Activated naive CD4-positive, alpha-beta T cell treated with anti-CD3 and anti-CD28 coated beads, Interleukin-2, amount 50 U/mL, for 72 hours (primary cell): ENCODE measurements at places on chromosomes 13 and 19.

GRCh38 chr19:34172661-34173192, 423 bp downstream of the LSM14A start:
- peak; percentile 46 for DNase-seq

DNA sequence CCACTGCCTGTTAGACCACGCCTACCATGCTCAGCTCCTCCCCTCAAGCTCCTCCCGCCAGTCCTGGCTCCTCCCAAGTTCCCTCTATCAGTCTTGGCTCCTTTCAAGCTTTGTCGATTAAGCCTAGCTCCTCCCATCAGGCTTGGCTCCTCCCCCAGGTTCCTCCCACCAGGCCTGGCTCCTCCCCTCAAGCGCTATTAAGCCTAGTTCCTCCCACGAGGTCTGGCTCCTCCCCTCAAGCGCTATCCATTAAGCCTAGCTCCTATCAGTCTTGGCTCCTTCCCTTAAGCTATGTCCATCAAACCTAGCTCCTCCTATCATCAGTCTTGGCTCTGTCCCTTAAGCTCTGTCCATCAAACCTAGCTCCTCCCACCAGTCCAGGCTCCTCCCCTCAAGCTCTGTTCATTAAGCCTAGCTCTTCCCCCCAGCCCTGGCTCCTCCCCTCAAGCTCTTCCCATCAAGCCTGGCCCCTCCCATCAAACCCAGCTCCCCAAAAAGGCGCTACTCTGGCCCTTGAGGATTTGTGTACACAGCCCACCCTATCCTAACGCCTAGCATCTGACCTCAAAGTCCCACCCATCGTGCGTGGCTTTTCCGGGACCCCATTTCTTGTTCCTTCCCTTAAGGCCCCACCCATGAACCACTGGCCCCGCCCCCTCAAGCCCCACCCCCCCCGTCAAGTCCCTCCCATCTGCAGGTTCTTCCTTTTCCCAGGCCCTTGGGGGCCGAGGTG, 10.0 kb downstream of the CAMSAP3 start:
- no peak for DNase-seq

DNA sequence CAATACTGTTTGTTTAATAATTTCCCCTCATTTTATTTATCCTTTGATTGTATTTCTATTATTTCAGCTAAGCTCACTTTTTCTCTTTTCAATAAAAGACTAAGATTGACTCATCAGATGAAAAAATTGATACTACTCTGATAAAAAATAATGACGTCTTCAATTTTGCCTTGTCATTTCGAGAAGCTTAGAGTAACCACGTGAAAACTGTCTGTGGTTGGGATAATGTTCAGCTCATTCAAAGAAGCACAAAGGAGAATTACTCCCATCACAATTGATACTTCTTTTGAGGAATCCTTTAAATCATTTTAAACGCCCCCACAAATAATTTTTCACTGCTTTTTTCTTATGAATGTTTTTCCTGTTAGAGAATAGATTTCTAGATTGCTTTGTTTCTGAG, 318.7 kb upstream of the SLITRK1 start:
- no peak for DNase-seq

DNA sequence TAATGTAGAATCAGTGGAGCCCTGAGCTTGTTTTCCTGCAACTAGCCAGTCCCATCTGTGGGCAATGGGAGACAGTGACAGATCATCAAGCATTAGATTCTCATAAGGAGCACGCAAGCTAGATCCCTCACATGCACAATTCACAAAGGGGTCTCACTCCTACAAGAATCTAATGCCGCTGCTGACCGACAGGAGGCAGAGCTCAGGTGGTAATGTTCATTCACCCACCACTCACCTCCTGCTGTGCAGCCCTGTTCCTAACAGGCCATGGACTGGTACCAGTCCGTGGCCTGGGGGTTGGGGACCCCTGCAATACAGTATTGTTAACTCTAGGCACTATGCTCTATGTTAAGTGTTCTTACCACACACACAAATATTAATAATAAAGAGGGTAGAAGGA, 362.8 kb downstream of the RBM26 start:
- DNase-seq, result no peak

DNA sequence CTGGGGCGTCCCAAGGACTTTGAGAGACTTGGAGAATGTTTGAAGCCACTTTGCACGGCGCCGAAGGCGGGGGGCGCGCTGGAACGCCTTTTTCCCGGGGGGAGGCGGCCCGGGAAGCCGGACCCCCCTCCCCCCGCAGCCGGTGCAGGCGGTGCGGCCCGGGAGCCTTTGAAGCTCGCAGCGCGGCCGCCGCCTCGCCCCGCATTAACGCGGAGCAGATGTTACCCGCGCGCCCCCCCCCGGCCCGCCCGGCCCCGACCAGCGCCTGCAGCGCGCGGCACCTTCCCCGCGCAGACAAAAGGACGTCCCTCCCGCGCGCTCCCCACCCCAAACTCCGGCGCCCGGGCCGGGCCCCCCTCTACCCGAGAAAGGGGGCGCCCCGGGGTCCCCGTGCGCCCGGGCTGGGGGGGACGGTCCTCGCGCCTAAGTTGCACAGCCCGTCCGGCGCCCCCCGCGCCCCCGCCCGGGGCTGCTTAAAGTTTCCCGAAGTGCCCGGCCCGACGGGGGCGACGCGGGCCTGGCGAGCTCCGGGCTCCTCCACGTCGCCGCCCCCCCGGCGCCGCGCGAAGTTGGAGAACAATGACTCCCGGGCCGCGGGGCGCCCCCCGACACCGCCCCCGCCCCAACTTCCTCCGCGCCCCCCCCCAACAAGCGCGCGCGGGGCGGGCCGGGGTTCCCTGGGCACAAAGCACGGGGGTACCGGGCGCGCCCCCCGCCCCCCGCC, 685 bp downstream of the TCF3 start:
- no peak for DNase-seq

DNA sequence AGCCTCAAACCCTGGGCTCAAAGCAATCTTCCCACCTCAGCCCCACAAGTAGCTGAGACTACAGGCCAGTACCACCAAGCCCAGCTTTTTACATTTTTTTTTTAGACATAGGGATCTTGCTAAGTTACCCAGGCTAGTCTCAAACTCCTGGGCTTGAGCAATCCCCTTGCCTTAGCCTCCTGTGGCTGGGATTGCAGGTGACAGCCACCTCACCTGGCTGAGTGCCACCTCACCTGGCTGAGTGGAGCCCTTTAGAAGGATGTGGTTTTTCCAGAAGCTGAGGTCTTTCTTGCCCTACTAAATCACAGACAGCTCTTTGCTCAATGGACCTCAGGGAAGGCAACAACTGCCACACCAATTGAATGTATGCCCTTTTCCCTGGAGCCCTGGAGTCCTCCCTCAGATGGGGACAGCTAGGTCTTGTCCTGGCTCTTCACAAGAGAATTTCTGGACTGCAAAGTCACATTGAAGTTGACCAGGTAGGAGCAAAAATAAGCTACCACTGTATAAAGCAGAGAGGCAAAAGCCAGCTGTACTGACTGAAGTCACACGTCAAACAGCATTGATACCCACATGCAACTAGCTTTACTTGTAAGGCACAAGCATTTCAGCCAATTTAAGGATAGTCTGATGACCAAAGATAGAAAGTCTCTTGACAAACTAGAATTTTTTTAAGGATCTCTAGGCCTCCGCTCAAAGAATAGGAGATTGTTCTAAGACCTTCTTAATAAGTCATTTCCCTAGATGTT, 14.0 kb downstream of the PDX1 start:
- no peak for DNase-seq

- no peak for DNase-seq
These were observed 26.2 kb downstream of the ZNF473 start for GRCh38 chr19:50051964-50052363.

- no peak for DNase-seq
These were observed 15.3 kb upstream of the GPR183 start for GRCh38 chr13:99322297-99323103.

DNA sequence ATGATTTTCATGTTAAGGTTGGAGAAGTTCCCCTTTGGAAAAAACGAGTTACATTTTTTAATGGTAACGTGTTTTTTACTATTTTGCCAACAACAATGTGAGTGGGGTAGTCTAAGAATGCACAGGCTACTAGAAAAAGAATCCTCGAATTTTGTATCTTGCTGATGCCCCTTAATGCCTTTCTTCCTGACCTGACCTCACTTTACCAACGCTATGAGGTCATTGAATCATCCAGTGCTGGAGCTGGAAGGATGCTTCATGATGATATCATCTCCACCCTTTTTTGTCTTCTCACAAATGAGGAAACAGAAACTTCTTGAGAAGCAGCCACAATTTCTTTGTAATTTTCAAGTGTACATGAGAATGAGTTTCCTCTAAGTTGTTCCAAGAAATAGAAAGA, 8.2 kb upstream of the UBL3 start:
- no peak for DNase-seq

DNA sequence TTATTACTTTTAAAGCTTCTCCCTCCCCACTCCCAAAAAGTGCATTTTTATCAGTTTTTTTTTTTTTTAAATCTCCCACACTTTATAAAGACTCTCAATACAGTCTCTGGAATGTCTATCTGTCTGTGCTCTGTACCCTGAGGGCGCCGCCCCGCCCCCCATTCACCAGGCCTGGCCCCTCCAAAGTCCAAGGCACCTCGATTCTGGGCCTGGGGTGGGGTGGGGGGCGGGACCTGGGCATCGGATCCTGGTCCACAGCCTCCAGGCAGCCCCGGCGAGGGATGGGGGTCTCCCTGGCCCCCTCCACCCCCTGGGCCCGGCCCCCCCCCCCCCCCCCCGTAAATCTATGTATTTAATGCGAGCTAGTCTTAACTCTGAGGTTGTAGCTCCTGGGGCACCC, 23.3 kb downstream of the ZBTB7A start:
- no peak for DNase-seq

GRCh38 chr13:32660227-32660626, 74.0 kb downstream of the PDS5B start:
- DNase-seq, result no peak

- DNase-seq, result no peak
These were observed 86.7 kb downstream of the FNDC3A start for GRCh38 chr13:49062297-49062896.

GRCh38 chr13:44837250-44837649, 152.0 kb downstream of the NUFIP1 start:
- DNase-seq, result no peak

DNA sequence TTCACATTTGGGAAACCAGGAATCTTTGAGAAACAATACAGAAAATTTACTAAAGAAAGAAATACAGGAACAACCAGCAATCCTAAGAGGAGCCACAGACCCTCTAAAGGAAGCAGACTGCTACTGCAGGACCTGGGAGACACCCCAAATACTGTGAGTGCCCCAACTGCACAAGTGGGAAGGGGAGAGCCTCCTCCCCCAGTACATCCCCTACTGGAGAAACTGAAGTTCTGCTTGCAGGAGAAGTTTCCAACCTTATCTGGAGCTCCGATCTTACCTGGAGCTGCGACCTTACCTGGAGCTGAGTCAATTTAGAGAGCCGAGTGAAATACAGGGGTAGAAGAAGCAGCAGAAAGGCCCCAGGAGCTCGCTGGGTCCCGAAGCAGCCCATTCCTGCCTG, 236.4 kb upstream of the SPRY2 start:
- no peak for DNase-seq

DNA sequence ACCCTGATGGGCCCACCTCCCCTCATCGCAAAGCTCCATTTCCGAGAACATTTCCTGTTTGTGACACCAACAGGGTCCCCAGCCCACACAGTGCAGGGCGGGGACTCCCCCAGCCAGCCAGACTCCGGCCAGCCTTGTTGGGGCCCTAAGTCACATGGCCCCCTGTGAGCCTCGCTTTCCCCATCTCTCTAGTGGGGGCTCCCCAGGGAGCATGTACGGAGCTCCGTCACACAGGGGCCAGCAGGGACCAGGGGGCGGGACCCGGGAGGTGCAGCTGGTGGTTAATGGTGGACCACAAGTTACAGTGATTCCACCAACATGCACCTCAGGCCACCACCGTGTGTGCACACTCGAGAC, 1.7 kb downstream of the TBXA2R start:
- no peak for DNase-seq

GRCh38 chr13:94433055-94433961, 46.2 kb downstream of the DCT start:
- DNase-seq, result no peak

DNA sequence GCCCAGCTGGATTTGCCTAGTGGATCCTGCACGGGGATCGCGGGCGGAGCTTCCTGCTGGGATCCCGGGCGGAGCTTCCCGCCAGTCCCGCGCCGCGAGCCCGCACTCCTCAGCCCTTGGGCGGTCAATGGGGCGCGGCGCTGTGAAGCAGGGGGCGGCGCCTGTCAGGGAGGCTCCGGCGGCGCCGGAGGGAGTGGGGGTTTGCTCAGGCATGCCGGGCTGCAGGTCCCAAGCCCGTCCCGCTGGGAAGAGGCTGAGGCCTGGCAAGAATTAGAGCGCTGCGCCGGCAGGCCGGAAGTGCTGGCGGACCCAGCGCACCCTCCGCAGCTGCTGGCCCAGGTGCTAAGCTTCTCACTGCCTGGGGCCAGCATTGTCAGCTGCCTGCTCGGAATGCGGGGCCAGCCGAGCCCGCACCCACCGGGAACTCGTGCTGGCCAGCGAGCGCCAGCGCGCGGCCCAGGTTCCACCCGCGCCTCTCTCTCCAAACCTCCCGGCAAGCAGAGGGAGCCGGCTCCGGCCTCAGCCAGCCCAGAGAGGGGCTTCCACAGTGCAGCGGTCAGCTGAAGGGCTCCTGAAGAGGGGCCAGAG, 119.6 kb downstream of the PRR20E start:
- no peak for DNase-seq

GRCh38 chr19:39190768-39191167, 6.0 kb upstream of the NCCRP1 start:
- DNase-seq, result no peak

- peak; percentile 28 for DNase-seq
These were observed 638 bp downstream of the USPL1 start for GRCh38 chr13:30618186-30618929.

- no peak for DNase-seq
These were observed 109.5 kb downstream of the TM9SF2 start for GRCh38 chr13:99610702-99611289.

DNA sequence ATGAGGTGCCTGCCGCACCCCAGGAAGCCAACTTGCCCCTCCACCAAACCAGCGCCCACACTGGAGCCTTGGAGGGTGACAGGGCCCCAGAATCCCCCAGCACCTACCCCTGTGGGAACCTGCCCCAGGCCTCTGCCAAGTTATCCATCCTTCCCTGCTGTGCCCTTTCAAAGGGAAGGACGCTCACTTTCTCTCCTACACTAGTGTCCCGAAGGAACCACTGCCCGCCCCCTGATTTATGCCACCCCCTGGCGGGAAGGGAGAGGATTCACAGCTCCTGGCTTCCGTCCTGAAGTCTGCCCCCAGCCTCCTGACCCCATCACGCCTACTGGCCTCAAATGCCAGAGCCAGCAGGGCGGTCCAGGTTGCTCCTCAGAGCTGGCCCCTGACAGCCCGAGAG, 1.4 kb downstream of the EVI5L start:
- DNase-seq, result no peak

GRCh38 chr19:2221250-2221831, 14.8 kb downstream of the PLEKHJ1 start:
- DNase-seq, result no peak

GRCh38 chr19:10013316-10013715, at the start of gene RDH8:
TSS of gene RDH8 (plus strand) at chr19:10013483. CDS start at chr19:10013498, 15 bp downstream.
- DNase-seq, result no peak

GRCh38 chr19:2427429-2428320, at the start of gene TIMM13:
TSS of gene TIMM13 (minus strand) at chr19:2427586. CDS start at chr19:2427533, 53 bp downstream.
- peak; percentile 97 for DNase-seq
